Skin of body (tissue), 3 donors: ENCODE measurements at places on chromosomes 5 and 9.

GRCh38 chr9:33272061-33272460 lies 7.2 kb downstream of the CHMP5 start:
- no peak for DNase-seq

DNA sequence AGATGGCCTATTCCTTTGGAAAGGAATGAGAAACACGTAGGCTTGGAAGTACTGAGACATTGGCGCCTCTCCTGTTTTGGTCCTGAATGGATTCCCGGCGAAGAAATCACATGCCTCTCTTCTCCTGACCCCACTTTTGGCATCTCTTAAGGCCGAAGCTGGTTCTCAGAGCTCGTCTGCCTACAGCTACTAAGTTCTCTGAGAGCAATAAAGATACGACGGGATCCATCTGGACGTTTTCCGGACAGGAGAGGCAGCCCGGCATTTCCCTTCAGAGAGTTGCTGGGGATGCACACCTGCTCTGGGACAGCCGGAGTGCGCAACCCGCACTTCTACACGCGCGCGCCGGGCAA lies 336.8 kb upstream of the PUM3 start:
- DNase-seq = no peak

DNA sequence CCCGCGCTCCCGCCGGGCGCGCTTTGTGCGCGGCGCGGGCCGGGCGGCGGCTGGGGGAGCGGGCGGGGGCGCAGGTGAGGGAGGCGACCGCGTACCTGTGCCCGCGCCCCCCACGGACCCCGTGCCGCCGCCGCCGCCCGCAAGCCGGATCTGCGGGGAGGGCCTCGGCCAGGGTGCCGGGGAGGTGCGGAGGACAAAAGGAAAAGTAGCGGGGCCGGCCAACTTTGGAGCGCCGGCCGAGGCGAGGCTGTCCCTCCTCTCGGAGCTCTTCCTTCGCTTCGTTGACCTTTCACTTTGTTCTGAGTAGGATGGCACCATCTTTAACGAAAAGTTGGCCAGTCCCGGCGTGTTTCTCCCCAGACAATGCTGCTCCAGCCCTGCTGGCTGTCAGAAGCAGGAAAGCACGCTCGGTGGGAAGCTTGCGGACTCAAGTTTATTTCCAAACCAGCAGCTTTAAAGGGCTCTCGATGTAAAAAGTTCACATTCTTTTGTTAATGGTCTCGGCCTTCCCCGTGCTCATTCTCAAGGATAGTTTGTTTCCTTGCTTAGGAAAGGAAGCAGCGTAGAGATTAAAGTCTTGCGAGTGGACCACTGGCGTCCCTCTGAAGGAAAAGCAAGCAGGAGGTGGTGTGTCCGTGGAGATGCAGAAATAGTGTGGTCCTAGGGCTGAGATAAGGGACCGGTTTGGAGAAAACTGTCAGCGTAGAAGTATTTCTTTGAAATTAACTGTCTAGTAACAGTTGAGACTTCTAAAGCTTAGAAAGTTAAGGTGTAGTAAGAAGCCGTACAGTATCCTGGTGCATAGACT lies 639 bp downstream of the EHMT1 start:
- peak; percentile 24 for DNase-seq

GRCh38 chr5:127031147-127031862 lies 947 bp upstream of the MARCHF3 start:
- no peak for DNase-seq

- no peak for DNase-seq
Measured at GRCh38 chr5:135046661-135047346, 12.8 kb upstream of the PITX1 start.

DNA sequence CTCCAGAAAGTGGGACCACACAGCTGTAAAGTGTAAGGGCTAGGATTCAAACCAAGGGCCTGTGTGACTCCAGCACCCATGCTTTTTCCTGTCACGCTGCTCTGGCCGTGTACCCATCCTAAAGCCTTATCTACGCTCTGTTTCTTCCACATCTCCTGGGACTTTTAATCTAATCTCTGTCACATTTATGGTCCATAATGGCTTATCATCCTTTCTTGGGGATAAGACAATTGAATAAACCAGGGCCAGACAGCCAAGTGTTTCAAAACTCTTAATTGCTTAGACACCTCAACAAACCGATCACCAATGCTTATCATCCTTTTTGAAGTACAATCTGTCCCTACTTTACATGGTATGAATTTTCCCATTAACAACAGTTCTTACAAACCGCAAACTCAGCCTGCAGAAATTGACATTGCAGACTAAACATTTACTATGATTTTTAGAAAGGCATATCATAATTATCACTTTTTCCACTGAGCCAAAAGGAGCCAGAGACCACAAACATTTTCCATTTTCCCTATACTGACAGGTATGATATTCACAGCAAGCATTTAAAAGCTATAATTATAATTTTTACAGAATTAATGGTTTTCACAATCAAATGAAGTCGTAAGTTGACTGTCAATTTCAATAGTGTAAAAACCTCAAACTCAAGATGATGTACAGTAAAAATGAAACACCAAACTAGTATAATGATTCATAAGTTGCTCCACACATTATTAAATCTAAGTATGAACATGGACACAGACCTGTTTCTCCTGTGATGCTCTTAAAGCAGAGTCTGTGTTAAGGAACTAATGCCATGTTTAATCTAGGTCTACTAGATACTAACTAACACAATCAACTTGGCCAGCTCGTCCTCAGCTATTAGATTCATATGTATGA lies 99.5 kb downstream of the FBXW11 start:
- no peak for DNase-seq

DNA sequence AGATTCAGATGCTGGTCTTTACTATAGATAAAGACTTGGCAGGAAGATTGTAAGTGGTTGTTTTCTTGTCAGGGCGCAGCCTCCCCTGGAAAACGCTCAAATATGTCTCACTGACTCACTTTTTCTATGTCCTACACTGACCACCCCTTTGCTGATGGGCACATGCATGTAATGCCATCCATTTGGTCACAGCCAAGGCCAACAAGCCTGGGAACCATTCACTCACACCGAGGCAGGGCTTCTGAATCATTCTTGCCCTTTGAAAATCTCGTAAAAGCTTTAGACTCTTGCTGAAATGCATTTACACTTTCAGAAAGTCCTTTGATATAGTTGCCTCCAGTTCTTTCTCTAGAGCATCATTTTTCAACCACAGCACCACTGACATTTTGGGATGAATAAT lies 249.4 kb downstream of the ACTL7B start:
- no peak for DNase-seq

DNA sequence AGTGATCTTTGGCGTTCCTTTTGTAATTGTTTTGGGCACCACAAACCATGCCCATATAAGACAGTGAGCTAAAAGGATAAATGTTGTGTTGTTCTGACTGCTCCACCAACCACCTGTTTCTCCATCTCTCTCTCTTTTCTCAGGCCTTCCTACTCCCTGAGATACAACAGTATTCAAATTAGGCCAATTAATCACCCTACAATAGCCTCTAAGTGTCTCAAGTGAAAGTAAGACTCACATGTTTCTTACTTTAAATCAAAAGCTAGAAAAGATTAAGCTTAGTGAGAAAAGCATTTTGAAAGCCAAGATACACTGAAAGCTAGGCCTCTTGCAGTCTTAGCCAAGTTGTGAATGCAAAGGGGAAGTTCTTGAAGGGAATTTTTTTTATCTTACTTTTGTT lies 268.8 kb upstream of the NREP start:
- no peak for DNase-seq

GRCh38 chr9:131395157-131396098 lies 1.5 kb downstream of the PRRC2B start:
- no peak for DNase-seq

- DNase-seq = no peak
Measured at GRCh38 chr5:19406576-19407365, 581.2 kb downstream of the CDH18 start.

DNA sequence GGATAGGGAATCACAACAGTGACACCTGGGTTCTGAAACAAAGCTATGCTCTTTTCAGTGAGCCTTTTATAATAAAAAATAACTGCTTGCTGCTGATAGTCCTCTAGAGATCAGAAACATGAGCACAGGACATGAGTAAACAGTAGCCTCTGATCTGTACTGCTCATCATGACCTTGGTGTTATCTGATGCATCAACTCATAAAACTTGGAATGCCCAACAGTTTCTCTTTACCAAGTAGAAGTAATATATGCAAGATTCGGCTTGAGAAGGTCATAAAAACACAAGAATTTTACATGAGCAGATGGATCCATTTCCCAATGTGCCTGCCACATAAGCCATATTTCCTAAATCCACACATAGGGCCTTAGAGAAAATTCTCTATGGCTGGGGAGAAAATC lies 318.3 kb upstream of the GRAMD2B start:
- DNase-seq = no peak

- DNase-seq = no peak
Measured at GRCh38 chr9:94859226-94859625, 132.7 kb downstream of the AOPEP start.

DNA sequence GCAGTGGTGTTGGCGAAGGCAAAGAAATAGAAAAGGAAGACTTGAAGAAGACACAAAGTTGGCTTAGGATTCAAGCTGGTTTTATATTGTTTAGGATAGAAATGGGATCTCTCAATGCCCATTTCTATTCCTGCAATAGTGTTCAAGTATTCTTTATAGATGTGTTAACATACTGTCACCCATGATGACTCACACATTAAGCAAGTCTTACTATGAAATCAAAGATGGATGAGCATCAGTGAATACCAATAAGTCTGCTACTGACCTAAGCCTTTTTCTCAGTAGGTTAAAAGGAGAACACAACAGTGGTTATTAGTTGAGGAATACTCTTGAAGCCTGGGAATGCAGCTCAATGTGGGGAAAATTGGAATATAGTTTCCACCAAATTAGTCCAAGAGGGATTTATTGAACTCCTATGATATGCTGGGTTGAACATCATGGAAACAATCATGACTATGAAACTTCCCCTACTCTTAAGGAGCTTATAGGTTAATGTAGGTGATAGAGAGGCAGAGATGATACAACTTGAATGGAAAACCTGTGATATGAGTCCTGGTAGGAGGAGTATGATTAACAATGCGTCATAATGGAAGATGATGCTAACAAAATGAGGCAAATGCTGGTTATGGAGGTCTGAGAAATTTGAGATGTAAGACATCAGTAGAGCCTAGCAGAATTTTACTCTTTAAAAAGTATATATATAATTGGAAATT lies 417.1 kb upstream of the DAP start:
- DNase-seq = no peak

GRCh38 chr5:58457050-58457449 lies 2.8 kb downstream of the PLK2 start:
- DNase-seq = no peak

DNA sequence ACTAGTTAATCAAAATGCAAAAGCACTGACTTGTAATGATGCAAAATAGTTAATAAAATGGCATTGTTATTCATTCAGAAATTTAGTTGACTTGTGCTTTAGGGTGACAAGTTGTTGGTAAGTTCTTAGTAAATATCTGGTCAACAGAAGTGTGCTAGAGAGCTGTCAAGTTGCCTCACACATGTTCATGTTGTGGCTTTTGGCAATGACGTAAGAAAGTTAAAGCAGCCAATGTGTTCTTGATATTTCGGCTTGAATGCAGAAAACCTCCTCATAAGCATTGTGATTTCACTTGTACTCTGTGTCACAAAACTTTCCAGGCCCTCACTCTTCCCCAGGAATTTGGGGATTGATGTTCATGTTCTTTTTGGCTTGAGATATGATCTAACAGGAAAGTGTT lies 626.7 kb downstream of the PRR16 start:
- peak; percentile 67 for DNase-seq

GRCh38 chr9:9920425-9921060 lies 692.3 kb downstream of the PTPRD start:
- DNase-seq = no peak

DNA sequence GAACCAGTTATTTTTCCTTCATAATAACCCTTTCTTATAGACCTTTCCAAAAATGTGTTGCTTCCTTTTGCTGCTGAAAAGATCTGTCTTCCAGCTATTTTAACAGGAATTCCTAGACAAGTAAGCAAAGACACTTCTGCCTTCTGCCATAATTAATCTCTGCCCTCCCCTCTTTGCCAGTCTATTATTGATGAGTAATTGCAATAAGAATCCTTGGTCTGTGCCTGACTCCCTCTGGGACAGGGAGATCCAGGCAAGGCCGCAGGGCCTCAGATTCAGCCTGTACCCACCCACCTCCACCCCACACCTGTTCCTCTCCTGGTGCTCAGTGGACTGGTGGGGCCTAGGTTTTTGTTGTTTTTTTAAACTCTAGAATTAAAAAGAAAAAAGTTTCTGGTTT lies 8.3 kb downstream of the FOXD1 start:
- no peak for DNase-seq

GRCh38 chr5:98205691-98206461 lies 567.6 kb upstream of the RGMB start:
- peak; percentile 41 for DNase-seq

DNA sequence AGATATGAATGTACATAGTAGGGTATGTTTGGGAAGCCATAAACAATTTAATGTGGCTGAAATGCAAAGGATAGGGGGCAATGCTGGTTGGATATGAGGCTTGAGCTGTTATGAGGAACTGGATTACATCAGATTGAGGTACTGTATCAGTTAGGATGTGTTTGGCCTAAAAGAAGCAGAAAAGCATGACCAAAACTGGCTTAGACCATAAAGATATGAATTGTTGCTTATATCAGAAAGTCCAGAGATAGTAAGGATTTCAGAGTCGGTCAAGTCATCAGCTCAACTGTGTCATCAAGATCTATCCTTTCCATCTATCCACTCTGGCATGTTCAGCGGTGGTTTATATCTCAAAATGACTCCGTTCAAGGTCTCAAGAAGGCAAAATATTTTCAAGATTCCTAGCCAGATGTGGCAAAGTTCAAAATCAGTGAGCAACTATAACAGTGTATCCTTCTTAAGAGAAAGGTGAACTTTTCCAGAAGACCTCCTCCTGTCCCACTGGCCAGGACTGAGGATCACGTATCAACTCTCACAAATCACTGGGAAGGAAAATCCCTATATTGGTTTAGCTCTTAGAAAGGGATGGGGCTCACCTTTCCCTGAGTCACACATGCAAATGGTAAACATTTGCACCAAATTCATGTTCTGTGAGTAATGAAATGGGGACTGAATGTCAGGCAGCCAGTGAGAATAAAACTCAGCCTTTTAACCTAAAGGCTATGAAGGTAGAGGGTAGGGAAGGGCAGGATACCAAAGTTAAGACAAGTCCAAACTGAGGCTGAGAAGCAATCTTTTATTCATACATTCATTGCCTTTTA lies 257.8 kb downstream of the TRIM32 start:
- no peak for DNase-seq

- DNase-seq = no peak
Measured at GRCh38 chr9:114372921-114373448, 14.8 kb downstream of the AKNA start.

DNA sequence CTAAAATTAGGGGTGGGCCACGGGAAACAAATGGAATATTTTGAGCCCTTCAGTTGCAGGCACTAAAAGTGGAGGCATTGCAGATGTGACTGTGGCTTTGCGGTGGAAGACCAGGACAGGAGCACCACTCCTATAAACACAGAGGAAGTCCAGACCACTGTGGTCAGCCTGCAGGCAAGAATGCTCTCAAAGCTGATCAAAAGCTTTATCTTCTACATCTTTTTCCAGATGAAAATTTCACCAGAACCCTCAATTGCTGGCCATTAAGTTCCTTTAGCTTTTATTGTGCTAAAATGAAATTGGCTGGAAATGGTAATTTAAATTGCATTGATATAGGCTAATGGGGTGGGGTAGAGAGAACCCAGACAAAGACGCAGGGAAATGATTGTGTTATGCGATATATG lies 208.8 kb downstream of the ERCC6L2 start:
- no peak for DNase-seq
